ENCODE measurements at places on chromosomes 4 and X. TPM values are rescaled to one million over a fixed set of nuclear protein-coding genes. Genes with fewer than 3 reads are reported as not detected.

GRCh38 chr4:53987761-53988171 lies 76.6 kb downstream of the CHIC2 start:
- no peak for DNase-seq

GRCh38 chr4:94577136-94577535 lies 125.4 kb downstream of the PDLIM5 start:
- no peak for DNase-seq

DNA sequence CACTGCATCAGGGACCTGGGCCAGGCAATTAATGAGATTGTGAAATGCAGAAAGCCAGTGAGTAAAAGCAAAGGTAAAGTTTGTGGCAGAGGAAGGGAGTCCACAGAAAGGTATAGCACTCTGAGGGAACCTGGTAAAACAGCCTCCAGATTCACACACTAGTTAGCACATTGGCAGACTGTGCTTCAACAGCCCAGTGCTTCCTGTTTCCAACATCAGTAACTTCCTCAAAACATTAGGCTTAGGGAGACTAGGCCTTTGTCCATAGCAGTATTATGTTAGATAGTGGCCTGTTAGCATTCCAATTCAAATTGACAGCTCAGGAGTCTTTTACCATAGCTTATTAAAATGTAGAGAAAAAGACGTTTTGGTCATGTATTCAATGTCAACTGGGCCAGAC lies 582.6 kb upstream of the ACTRT1 start:
- DNase-seq: no peak

DNA sequence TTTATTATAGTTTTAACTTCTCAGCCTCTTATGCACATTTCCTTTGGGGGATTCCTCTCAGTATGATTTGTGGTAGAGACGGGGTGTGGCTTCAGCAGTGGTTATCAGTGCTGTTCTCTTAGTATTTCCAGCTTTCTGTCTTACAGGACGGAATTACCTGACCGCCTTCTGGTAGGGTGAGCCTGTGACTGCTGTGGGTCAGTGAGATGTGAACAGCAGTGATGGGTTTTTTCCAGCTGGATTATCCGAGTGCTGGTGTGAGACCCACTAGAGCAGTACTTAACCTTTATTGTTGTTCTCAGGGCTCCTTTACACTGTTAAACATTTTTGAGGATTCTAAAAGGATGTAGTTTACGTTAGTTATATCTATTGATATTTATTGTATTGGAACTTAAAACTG lies 135.2 kb downstream of the SLIT2 start:
- no peak for DNase-seq

- DNase-seq: no peak
These were observed 75.0 kb downstream of the STK32B start for GRCh38 chr4:5126231-5126630.

DNA sequence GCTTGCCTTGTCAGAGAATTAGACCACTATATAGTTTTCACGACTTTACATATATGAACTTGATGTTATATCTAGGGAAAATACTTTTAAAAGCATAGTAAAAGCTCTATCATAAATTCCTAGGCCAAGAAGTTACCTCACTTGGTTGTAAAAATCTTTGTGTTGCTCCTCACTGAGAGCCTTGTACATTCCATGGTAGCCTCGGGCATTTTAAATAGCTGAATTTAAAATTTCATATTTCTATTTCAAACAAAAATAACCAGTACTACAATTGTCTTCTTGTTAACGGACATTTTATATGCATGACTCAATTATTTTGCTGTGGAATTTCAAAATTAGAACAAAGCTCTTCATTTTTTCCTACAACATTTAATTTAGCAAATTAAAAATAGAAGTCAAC lies 107.6 kb downstream of the MID1 start:
- DNase-seq: no peak

GRCh38 chrX:11944501-11944900 lies 186.5 kb downstream of the MSL3 start:
- DNase-seq: no peak

DNA sequence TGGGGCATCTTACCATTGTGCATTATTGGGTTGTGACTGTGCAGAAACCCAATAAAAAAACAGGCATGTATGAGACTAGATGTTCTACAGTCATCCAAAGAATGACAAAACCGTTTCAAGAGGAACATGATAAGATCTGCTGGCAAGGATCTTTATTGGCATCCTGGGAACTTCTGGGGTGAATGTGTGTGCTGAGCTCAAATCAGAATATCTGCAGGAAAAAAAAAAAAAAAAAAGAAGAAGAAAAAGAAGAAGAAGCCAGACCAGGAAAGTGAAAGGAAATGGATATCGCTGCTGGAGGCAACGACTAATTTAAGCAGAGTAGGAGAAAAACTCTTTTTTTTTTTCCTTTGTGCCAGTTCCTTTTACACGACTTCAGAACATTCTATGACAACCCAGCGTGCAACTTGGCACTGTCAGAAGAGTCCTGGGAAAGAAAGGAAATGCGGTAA lies 484.2 kb upstream of the BOD1L1 start:
- DNase-seq: peak; percentile 51

TRIM61 gene
- total RNA-seq: 0.61 TPM

STAP1 gene
- total RNA-seq: not detected

UGT2A1 gene
- total RNA-seq: not detected

ESX1 gene
- 1.6 TPM for total RNA-seq

Measured in PC-9 (cell line).